NCI-H226 (cell line): ENCODE measurements at places on chromosomes 1 and 21.
A peak's percentile ranks its signal among the peaks of the same experiment; 100 is the strongest.

- no peak for DNase-seq
Observed at GRCh38 chr1:68338081-68338480, 105.8 kb upstream of the WLS start.

GRCh38 chr1:154945160-154945961 lies 8.8 kb upstream of the PMVK start:
- DNase-seq, result no peak

- DNase-seq, result no peak
Observed at GRCh38 chr1:241707442-241707841, 55.4 kb downstream of the WDR64 start.

- DNase-seq, result no peak
Observed at GRCh38 chr21:37176716-37177115, 90.4 kb downstream of the VPS26C start.

GRCh38 chr1:68811806-68812205 lies 314.9 kb upstream of the DEPDC1 start:
- DNase-seq, result no peak

DNA sequence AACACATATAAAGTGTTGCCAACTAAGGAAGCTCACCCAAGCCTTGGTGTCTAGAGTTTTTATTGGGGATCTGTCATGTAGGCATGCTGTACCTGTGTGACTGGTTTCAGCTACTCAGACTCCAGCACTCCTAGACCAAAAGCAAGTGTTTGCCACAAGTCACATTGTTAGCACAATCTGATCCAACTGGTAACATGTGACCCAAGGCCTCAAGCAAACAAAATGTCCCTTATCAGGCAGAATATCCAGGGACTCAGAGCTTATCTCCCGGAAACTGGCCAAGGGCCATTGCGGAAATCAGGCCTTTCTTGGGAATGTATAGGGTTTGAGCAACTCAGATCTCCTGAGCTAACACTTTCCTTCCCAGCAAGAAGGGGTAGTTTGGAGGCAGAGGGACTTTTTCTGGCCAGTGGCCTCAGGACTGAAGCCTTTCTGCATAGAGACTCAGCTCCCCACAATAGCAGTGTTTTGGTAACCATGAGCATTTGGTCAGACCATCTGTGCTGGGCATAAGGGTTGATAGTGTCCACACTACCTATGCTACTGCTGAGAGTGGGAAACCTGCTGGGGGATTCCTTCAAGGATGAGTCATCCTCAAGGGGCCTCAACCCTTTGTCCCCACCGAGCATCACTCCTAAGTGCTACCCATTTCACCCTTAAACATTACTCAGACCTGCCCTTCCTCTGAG lies 29.6 kb downstream of the NHLH2 start:
- DNase-seq, result no peak

- peak; percentile 38 for DNase-seq
Observed at GRCh38 chr1:201385299-201385891, 7.9 kb upstream of the TNNT2 start.
